H4 (cell line): ENCODE measurements at places on chromosomes 3 and 15. TPM values are rescaled to one million over a fixed set of nuclear protein-coding genes. Genes with fewer than 3 reads are reported as not detected.

DNA sequence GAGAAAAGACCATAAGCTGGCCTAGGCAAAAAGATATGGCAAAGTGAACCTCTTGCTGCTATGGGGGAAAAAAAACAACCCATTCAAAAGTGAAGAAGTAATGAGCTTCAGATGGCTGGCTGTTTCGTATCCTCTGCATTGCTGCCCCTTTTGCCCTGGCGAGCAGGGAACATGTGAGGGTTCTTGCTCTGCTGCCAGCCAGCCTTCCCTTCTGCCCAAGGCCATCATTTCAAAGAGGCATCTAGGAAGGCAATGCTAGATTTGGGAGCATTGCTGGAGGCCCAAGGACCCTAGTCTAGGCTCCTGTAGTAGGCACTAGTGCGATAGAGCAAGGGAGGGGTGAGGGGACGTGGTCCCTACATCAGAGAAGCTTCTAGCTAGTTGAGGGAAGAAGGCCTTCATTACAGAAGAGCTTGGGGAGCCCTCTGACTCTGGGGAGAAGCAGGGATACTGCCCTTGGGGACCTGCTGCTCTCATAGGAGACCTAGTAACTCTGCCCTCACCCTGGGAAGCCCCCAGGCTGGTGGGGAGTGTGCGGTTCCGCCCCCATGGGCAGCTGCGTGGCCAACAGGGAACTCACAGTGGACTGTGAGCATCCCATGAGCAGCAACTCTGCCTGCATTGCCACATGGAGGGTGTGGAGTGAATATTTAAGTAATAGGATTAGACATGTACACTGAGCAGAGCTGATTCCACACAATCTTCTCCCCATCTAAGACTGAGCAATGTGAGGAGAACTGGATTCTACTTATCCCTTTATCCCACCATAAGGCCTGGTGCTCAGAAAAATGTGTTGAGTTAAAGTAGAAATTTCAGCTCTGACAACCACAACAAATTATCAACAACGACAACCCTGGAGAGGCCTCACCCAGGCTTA, 21.3 kb downstream of the ITGA11 start:
- DNase-seq: no peak

GRCh38 chr15:92343924-92344643, 49.6 kb upstream of the ST8SIA2 start:
- no peak for DNase-seq

GRCh38 chr3:172244011-172244410, 204.2 kb downstream of the GHSR start:
- no peak for DNase-seq

GRCh38 chr3:190385731-190386688, 2.0 kb upstream of the CLDN16 start:
- DNase-seq: peak; percentile 90

Gene TEX55
- not detected in 2 replicates for total RNA-seq
